ENCODE measurements at places on chromosomes 1 and 21.

- no peak for DNase-seq
Observed at GRCh38 chr1:164361927-164362326, 197.1 kb upstream of the PBX1 start.

- DNase-seq: no peak
Observed at GRCh38 chr1:113701429-113701828, 57.9 kb downstream of the PHTF1 start.

- DNase-seq: no peak
Observed at GRCh38 chr1:165890684-165891083, 63.3 kb downstream of the UCK2 start.

DNA sequence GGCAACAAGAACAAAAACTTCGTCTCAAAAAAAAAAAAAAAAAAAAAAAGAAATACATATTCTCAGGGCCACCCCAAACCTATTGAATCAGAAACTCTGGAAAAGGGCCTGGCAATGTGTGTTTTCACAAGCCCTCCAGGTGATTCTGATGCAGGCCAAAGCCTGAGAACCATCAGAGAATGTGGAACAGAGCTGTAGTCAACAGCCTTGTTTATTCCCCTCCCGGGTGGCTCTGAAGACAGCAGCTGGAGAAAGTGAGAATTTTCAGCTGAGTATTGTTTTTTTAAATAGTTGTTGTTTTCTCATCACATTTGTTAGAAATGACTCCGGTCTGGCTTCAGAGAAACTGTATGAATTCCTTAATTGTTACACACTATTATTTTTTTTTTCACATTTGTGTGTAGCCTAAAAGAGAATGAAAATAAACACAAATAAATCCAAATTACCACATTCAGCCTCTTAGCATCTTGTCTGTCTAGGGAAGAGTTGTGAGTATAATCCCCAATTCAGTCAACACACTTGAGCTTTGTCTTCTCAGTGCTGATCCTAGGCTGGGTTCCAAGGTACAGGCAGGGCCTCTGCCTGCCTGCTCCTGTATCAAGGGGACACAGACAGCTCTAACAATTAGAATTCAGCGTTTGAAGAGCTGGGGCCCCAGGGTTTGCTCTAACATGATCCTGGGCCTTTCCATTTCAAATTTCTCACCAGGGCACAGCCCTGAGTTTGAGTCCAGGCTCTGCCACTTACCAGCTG, 6.6 kb upstream of the AZIN2 start:
- DNase-seq: no peak

- DNase-seq: no peak
Observed at GRCh38 chr1:208108213-208108608, 136.0 kb downstream of the PLXNA2 start.

DNA sequence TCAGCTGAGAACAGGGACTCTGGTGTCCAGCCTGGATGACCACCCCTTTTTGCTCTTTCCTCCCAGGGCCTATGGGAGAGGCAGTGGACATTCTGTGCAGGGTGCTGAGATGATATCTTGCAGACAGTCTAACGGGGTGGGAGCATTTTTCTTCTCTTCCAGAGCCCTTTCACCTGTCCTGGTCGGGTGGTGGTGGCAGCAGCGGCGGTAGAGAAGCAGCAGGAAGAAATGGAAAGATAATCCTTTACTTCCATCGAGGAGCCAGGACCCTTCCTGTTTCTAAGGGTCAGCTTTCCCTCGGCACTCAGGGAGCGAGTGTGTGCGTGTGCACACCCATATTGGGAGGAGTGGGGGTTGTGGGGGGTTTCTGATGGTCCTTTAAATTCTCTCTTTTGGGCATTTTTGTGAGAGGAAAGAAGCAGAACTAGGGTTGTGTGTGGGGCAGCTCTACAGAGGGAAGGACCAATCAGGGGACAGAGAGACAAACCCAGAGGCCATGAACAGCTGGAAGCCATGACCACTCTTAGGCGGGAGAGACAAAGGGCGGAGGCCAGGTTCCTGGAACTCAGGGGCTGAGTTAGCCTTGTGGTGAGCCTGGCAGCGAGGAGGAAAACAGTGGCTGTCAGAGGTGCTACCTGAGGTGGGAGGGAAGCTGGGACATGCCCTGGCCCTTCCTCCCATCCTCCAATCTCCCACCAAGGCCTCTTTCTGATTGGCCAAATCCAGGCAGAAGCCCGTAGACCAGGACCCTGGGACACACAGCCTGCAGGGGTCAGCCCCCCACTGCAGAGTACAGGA, 31.2 kb upstream of the CSF3R start:
- DNase-seq: peak; percentile 75

- no peak for DNase-seq
Observed at GRCh38 chr1:92399076-92399475, 87.6 kb downstream of the GFI1 start.

DNA sequence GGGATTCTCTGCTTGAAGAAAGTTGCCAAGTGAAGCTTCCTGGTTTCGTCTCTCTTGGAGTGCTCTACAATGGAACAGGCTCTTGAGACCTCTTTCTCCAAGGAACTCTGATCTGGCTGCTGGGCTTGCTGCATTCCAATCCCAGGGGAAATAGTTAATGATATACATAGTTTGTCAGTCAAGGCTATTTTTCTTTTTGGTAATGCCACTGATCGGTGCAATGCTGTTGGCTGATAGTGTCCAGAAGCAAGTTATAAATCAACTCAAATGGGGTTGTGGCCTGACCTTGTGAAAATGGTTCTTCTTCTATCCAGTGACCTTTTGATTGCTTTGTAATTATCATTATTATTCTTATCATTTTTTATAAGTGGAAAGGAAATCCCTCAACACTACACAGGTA, 48.4 kb upstream of the TNFSF18 start:
- no peak for DNase-seq

DNA sequence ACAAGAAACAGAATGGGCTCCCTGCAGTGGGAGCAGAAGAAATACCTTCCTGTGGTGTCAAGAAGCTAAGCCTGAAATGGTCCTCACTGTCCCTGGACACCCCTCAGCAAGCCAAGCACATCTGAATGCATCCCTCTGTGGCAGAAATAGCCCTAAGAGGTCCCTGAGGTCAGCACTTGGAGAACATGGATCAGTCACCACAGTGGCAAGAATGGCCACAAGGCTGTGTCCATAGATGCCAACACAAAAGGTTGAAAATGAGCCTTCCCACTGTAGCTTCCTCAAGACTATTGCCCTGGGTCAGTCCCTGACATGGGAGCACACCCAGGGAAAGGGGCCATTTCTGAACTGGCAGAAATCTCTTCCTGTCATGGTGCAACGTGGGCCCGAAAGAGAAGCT, 27.7 kb downstream of the PSMG1 start:
- no peak for DNase-seq

DNA sequence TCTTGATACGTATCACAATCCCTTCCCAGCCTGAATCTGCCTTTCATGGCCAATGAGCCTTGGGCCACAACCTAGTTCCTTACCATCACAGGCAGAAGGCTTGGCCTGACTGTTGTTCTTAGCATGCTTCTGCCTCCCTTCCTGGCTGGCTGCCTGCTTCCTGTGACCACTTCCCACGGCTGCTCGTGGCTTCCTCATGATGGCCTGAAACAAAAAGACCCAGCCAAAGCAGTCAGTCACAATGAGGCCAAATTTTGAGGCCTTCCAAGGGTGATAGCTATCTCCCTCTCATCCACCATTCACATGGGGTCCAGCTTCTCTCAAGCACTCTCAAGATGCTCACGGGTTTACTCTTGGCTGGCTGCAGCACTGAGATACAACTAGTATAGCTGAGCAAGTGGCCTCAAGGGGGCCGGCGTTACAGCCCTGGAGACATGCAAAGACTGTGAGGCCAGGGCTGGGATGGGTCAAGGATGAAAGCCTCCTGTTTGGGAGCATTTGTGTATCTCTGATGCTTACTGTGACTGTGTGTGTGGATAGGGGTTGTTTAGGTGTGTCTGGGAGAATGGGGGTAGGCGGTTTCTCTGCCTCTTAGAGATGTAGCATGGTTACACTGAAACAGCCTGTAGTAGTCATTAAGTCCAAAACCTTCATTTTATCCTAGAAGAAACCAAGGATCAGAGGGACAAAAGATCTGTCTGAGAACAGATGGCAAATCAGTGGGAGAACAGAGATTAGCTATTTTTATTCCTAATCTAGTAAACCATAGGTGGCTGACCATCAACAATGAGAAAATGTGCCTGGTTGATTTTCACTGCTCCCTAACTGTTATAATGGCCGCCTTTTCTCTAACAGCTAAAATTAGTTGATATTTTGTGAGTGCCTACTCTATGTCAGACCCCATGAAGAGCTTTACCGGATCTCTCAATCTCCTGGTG, 5.4 kb upstream of the TOE1 start:
- no peak for DNase-seq

- no peak for DNase-seq
Observed at GRCh38 chr21:16037421-16037955, 307.7 kb downstream of the USP25 start.

Data from mesenteric fat pad (tissue), 1 donor.